Activated CD4-positive, alpha-beta T cell treated with anti-CD3 and anti-CD28 coated beads, Interleukin-2, amount 50 U/mL, for 1 hour (primary cell): ENCODE measurements at places on chromosomes 13 and 19.

GRCh38 chr13:77620138-77620537, 77.3 kb upstream of the SLAIN1 start:
- no peak for DNase-seq

DNA sequence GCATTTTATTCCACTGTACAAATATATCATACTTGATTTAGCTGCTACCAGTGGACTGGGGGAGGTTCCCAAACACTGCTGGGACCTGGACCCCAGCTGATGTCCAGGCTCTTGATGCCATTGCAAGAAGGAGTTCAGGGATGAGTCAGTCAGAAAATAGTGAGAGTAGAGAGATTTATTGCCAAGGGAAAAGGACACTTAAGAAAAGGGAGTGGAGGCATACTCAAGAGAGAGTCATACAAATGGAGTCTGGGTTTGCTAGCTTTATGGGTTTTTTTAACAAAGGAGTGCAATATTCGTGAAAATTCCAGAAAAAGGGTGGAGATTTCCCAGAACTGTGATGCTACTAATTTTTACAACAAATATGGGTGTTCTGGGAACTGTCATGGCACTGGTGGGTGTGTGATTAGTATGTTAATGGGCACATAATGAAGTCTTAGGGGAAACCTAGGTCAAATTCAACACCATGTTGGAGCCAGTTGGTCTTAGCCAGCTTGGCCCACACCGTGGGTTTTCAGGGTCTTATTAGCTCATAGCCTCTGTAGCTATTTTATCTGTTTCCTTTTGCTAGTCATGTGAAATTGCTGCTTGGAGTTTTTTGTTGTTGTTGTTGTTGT, 36.2 kb downstream of the GPC6 start:
- no peak for DNase-seq

- DNase-seq = no peak
Observed at GRCh38 chr13:21703846-21704245, 33.0 kb downstream of the FGF9 start.

DNA sequence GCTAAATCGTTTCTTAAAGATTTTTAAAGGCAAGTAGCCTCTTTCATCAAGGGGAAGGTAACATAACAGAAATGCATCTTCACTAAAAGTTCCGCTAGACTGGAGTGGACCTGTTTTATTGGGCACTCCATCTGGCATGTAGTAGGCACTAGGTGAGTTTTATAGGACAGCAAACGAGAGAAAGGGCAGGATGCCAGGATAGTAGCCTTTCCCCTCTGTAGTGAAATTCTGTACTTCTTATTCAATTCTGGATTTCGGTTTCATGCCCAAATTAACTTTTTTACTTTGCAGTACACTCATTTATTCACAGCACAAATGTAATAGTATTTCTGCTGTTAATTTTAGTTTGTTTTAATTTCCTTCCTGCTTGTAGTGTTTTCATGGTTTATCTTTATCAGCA, 45.2 kb downstream of the GPR180 start:
- no peak for DNase-seq

DNA sequence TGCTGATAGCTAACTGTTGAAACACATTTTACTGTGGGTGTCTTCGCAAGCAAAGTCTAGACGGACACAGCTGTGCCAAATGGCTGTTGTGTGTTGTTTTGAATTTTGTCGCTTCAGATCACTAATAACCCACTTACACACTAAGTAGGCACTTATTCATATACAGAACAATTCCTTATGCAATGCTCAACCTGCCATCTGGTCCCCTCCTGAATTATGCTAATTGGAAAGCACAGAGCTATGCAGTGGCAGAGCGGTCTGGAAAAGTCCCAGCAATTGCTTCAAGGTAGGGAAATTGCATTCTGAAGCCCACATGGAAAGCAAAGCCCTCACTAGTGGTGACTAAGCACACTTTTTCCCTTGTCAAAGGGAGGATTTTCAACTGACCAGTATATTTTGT, 69.9 kb downstream of the C13orf42 start:
- DNase-seq = no peak

GRCh38 chr19:1263188-1263587, 5.9 kb upstream of the CIRBP start:
- DNase-seq = no peak

- no peak for DNase-seq
Observed at GRCh38 chr13:51278426-51279130, 56.4 kb downstream of the FAM124A start.

GRCh38 chr19:17129377-17129776, 53.8 kb downstream of the MYO9B start:
- no peak for DNase-seq

- DNase-seq = no peak
Observed at GRCh38 chr13:104616990-104617389, 1550.8 kb upstream of the SLC10A2 start.

- no peak for DNase-seq
Observed at GRCh38 chr19:56131651-56132050, 9.4 kb upstream of the ZNF444 start.

DNA sequence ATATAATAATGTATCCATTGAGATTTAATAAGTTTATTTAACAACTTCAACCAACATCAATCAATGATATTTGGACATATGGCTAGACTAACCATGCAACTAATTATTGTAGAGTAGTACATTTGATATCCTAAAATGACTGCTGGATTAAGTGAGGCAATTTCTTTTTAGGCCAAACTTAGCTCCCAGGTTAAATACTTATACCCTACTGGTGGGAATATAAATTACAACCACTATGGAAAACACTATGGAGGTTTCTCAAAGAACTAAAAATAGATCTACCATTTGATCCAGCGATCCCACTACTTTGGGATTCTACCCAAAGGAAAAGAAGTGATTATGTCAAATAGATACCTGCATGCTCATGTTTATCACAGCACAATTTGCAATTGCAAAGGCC, 345.8 kb downstream of the RBM26 start:
- DNase-seq = no peak

GRCh38 chr19:28880735-28881401, 332.1 kb downstream of the UQCRFS1 start:
- DNase-seq = no peak

DNA sequence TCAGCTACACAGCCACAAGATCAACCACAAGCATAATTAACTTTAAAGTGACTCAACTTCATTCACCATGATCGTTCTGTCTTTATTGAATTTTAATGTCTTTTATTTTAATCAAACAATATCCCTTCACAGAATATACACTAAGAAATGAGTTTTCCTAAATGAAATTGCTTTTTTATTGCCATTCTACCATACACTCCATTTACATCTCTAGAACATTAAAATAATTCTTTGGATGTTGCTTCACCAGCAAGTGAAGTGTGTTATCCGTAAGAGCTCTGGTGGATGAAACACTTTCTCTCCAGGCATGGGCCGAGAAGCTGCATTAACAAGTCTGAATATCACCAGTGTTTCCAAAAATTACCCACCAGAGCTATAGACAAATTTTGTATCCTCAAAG, 789.2 kb downstream of the PCDH9 start:
- no peak for DNase-seq

- no peak for DNase-seq
Observed at GRCh38 chr13:100545684-100546061, 42.9 kb downstream of the GGACT start.

- no peak for DNase-seq
Observed at GRCh38 chr13:77176350-77176749, 149.4 kb upstream of the FBXL3 start.

- DNase-seq = no peak
Observed at GRCh38 chr13:33537676-33538075, 252.1 kb upstream of the STARD13 start.

DNA sequence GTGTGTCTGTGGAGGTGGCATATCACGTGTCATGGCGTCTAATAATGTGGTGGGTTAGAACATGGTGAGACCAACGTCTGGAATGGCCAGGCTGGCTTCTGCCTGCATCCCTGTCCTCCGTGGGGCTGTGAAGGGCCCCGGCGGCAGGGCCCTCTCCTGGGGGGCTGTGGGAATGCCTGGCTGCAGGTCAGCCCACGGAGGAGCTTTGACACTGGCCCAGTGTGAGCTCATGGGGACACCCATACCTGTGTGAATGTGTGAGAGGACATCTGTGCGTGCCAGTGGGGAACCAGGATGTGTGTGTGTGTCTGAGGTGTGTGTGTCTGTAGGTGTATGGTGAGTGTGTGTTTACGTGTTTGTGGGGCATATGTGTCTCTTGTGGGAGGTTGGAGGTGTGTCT, 300.1 kb downstream of the TEX29 start:
- no peak for DNase-seq

DNA sequence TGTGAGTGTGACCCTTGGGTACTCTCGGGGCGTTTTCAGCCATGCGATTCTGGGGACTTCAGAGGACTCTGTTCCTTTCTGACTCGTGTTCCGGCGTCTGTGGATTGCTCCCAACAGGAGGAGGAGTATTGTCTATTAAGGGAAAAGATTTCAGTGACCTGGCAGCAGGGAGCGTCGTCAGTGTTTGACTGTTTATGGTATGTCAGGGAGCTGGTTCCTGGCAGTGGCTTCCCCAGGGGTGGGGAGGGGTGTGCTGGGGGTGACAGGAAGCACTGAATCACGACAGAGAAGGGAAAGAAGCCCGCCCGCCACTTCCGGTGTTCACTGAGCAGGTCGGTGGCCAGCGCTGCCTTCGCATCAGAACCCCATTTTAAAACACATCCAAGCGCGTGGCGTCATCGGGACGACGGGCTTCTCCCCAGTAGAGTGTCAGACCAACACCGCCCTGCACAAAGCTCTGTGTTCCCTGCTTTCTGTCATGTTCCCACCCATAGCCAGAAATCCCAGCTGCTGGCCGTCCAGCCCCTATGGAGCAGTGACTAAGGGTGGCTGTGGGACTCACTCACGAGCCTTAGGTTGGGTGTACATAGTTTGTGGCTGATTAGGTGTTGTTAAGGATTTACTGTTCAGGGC, 33.8 kb downstream of the COL4A2 start:
- peak; percentile 20 for DNase-seq

DNA sequence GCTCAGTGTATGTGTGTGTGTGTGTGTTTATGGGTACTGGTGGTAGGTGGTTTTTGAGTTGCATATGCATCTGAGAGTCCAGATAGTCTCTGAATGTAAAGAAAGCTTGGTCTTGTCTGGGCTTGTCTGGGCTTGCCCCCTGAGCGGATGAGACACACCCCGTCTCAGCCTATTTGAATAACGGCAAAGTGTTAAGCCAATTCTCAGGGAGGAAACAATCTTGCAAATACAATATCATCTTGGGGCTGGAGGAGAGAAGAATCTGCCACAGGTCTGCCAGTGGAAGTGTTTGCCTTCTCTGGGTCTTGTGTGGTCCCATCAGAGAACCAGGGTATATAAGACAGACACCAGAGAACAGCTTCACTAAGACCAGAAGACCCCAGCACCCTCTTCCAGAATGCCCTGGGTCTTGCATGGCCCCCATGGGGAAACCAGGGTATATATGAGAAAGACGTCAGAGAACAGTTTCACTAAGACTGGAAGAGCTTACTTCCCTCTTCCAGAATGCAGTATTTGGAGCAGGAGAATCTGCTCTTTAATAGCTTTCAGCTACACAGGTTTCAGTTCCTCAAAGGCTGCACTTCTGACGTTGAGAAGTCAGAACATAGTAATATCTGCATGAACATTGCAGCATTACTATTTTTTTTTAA, 13.3 kb downstream of the CD70 start:
- no peak for DNase-seq

DNA sequence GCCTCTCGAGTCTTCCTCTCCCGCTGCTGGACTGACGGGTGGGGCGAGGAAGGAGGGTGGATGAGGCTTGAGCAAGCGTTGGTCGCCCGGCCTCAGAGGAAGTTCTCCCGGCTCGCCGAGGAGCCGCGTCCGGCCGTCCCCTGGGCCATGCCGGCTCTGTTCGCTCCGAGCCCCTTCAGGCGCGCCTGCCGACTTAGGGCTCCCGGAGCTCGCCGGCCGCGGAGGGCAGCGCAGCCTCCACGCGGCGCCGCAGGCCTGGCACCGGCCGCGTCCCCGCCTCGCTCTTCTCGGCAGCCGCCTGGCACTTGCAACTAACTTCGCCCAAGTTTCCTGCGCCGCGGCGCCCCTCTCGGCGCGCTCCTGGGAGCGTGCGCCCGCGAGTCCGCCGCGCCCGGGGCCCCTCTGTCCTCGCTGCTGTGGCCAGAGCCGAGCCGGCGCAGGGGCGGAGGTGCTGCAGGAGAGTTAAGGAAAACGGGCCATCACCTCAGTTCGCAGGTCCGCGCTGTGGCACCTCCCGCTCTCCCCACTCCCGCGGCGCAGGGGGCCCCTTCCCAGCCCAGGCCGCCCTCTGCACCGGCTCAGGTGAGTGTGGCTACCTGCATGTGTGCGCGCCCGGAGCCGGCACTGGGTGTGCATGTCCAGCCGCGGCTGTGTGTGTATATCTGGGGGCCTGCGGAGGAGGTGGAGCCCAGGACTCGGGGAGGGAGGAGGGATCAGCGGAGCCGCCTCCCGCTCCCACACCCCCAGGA, 641 bp upstream of the SOX21 start:
- DNase-seq = no peak

GRCh38 chr19:343451-343931, 1.1 kb downstream of the MIER2 start:
- DNase-seq = no peak

- no peak for DNase-seq
Observed at GRCh38 chr19:42249149-42249750, 5.7 kb downstream of the ERF start.

- no peak for DNase-seq
Observed at GRCh38 chr13:94317063-94317491, 162.4 kb downstream of the DCT start.

DNA sequence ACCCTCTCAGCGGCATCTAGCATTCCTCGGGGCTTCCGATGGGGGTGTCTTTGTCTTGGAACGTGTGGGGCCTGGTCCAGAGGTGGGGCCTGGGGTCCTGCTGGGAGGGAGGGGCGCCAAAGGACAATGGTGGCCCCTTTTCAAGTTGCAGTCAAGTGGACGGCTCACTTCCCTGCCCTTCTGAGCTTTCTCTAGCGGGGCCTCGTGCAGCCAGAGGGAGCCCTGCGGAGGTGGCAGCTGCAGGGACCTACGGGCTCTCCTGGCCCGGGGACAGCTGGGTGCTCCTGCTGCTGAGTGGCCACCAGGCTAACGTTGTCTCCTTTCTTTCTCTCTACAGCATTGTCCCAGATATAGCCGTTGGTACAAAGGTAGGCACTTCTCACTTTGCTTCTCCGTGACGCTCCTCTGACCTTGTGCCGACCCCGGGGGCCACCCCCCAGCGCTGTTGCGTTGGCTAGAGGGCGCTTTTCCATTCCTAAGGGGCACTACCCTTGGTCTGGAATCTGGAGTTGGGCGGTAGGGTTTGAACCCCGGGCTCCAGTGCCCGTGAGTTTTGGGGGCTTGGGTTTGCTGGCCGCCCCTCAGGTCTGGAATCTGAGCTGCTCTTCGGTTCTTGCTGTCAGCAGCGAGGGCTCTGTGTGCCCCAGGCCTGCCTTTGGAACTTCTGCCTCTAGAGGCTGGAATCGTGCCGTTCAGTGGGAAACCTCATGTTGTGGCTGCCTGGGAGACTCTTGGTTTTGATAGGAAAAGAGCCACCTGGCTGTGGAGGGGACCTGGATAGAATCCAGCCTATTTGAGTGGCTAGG, 2.0 kb downstream of the PTBP1 start:
- no peak for DNase-seq

DNA sequence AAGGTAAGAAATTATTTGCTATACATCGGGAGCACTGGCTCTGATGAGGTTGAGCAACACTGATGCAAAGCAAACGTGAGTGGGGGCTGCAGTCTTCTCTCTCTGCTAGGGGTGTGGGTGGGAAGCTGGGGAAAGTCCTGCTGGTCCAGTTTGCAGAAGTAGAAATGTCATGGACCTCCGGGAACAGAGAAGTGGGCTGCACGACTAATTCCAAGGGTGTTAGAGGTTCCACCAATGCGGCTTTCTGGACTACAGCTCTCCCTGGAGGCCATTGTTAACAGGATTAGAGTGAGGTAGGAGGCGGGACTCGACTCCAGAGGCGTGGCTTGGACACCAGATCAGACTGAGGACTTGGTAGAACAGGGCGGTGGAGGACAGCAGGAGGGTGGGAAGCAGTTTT, 5.7 kb upstream of the FBXO27 start:
- no peak for DNase-seq
